ENCODE measurements at places on chromosomes 12 and 14.

DNA sequence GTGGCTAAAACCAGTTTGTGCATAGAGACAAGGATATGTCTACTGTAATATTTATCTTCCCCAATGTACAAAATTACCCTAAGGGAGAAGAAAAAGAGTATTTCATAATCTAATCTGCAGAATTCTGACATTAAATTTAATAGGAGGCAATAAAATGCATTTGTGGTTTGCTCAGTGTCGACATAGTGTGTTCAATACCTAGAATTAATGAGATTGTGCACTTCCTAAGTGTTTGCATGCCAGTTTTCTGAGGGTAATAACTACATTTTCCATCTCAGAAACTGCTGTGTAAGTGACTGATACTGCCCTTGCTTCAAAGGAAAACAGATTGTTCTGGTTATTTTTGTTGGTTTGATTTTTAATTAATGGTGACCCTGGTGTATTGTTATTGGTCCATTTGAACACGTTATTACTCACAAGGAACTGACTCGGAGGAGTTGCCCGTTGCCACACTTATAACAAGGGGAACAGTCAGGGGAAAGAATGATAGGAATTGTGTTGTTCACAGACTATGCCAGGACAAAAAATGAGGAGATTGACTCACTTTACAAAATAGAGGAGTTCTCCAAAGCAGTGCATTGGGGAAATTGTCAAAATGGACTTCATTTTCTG is 960.3 kb upstream of the TMEM132C start:
- no peak for DNase-seq

DNA sequence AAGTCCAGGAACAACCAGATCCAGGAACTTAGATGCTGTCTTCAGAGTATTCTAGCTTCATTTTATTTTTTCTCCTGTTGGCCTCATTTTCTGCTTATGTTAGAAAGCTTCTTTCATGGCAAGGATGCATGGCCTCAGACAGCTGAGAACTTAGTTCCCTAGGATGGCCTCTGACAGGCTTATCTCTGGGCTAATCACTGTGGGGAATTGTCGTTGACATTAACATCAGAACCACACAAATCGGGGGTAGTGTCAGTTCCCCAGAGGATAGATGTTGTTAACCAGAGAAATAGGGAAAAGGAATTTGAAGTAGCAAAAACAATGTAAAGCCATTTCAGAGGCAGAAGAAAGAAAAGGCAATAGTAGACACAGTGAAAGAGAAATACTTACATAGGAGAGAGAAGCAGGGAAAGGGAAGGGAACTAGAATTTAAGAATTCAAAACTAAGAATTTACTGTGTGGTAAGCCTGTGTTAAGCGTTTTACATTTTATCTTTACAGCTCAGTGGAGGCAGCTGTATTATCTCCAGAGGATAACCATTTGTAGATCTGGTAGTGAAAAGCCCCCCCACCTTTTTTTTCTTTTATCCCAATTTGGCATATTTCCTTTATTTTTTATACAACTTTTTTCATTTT is 21.8 kb downstream of the FUT8 start:
- DNase-seq, result no peak

GRCh38 chr12:84056-84455 is 17.5 kb downstream of the IQSEC3 start:
- DNase-seq, result no peak

- no peak for DNase-seq
These were observed 36.1 kb downstream of the NCOR2 start for GRCh38 chr12:124531281-124531745.

DNA sequence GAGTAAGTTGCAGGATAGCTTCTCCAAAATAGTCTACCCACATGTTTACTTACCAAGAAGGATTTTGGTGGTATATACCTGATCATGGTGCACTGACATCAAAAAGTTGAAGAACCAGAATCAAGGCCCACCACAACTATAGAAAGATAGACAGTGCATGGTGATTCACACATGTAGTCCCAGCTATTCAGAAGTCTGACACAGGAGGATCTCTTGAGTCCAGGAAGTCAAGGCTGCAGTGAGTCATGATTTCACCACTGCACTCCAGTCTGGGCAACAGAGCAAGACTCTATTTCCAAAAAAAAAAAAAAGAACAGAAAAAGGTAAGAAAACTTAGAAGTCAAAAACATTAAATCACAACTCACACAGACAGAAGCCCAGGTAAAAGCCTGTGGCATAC is 422.2 kb upstream of the FOXG1 start:
- DNase-seq, result peak; percentile 6

DNA sequence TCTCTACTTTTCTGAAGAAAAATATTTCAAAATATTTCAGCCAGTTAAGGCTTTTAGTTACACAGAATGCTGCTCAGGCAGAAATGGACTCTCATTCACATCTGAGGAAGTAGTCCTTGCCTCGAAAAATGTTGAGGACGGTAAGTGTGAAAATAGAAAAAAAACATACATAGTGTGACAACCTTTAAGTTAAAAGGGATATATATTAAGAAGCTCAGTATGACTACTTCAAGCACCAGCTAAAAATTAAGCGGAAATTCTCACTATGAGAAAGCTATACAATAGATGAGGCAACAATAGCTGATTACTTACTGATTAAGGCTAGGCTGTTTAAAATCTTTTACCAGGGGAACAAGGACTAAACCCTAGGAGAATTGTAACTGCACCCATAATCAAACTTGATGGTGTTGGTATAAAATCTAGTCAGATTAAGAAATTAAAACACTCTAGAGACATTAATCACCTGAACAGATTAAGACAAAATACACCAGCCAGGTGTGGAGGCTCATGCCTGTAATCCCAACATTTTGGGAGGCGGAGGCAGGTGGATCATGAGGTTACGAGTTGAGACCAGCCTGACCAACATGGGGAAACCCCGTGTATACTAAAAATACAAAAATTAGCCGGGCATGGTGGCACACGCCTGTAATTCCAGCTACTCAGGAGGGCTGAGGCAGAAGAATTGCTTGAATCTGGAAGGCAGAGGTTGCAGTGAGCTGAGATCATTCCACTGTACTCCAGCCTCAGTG is 53.9 kb downstream of the HNRNPC start:
- no peak for DNase-seq

DNA sequence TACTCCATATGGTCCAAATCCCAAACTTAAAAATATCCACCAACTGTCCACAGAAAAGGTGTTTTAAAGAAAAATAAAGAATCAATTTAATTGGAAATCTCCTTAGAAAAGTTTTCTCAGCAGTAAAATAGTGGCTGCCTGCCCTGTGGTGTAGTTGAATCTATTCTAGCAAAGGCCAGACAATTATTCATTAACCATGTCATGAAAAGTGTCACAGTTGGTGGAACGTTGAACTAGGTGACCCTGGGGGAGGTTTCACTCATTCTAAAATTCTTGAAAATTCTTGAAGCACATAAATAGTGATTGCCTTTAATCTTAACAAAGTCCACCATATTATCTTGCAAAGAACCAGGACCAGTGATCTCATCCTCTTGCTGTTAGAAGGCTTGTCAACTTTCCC is 78.4 kb upstream of the GZMB start:
- no peak for DNase-seq

DNA sequence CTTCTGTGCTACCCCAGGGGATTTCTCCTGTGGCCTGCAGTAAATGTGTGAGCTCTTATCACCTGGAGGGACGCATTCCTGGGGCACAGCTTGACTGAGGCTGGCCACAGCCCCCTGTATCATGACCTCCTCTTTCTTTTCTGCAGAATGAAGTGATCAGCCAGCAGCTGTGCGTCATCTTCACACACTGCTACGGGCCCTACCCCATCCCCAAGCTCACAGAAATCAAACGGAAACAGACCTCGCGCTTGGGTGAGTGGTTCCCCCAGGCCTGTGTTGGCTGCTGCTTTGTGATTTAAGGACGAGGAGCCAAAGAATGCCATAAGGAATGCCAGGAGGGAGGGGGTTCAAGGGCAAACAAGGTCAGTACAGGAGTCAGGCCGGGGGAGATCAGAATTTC is 50.5 kb upstream of the PWP1 start:
- DNase-seq, result no peak

GRCh38 chr12:70005864-70006618 is 181.0 kb downstream of the MYRFL start:
- DNase-seq, result no peak

- no peak for DNase-seq
These were observed 84.1 kb upstream of the SLC38A2 start for GRCh38 chr12:46456356-46457334.

- DNase-seq, result no peak
These were observed 1262.9 kb downstream of the TMEM121 start for GRCh38 chr14:106789318-106789717.

- no peak for DNase-seq
These were observed 380.4 kb upstream of the CCDC196 start for GRCh38 chr14:66105815-66106214.

GRCh38 chr12:70244409-70244808 is 1.2 kb downstream of the CNOT2 start:
- no peak for DNase-seq

DNA sequence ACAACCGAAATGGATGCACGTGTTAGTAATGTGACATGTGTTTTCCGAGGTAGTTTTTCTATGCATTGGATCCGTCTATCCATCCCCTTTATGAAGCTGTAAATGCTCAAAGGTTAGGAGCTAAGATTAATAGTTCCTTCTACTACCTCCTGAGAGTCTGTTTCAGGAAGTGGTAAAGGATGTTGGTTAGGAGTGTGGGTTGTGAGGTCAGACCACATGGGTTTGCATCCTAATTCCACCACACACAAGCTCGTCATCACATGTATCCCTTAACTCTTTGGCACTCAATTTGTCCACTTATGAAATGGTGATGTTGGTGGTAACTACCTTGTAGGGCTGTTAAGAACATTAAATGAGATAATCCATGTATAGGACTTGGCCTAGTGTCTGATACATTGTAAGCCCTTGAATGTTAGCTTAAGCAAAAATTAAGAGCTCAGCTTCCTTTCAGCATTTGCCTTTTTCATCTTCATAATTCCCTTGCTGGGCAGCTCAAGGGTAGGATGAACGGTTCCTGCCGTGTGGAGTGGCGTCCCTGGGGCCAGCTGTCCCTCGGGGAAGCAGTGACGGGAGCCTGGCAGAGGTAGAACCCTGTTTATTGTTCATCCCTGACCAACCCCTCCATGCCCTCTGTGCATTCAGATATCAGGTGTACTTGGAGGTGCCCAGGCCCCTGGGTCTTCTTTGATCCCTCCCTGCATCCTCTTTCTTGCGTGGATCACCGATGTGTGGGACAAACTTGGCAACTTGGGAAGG is 52.3 kb downstream of the TSPAN9 start:
- DNase-seq, result no peak

GRCh38 chr12:57535764-57536596 is 11.0 kb downstream of the DCTN2 start:
- DNase-seq, result no peak

GRCh38 chr12:27751386-27752047 is 28.5 kb upstream of the KLHL42 start:
- no peak for DNase-seq

DNA sequence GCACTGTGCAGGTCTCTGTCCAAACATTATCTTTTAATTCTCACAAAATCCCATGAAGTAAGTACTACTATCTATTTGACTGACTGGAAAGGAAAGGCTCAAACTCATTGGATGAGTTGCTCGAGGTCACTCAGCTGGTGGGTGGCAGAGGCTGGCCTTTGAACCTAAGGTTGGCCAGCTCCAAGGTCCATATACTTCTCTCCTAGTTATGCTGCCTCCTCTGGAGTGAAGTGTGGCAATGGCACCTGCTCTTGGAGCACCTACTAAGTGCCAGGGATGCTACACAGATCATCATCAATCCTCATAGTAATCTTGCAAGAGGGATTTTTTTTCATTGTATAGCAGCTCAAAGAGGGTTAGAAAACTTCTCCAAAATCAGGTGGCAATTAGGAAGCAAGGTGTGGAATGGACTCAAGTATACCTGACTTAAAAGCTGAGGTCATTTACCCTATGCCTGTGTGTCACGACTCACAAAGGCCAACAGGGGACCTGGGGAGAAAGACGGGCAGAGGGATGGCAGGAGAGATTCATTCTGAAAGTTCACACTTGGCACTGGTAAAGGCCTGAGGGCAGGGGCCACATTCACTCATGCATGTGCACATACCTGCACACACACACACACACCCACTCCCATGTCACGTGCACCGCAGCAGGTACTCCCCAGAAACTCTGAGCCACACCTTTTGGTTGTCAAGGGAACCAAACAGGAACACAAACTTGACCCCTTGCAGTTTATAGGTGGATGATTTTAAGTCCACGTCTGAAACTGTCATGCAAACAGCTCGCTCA is 146.4 kb downstream of the FOXN3 start:
- DNase-seq, result no peak

GRCh38 chr14:52895000-52895399 is 55.9 kb downstream of the FERMT2 start:
- no peak for DNase-seq

- no peak for DNase-seq
These were observed 110.4 kb upstream of the SCAF11 start for GRCh38 chr12:46100551-46101484.

GRCh38 chr12:17528394-17528793 is 561.6 kb downstream of the RERGL start:
- no peak for DNase-seq

DNA sequence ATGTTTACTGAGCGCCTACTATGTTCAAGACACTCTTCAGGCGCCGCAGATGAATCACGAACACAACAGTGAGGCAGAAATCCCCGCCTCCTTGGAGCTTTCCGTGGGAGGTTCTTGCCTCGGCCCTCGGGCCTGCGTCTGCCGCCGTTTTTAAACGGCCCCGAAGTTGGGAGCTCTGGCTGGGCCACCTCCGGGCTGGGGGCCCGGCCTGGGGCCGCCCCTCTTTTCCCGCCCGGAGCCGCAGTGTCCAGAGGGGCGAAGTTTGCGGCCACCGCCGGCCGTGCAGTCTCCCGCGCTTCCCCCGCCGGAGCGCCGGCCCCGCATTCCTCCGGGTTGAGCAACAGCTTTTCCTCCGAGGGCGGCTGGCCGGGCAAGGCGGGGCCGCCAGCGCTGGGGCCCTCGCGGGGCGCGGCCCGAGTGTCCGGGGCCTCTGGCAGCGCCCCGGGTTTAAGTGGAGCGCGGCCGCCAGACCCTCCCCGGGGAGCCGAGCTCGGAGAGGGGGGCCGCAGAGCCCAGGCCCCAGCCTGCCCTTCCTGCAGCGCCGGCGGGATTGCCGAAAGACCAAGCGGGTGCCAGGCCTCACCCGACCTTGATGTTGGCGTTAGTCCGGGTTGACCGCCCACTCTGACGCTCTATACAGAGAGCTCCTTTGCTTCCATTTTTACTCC is 18.7 kb upstream of the CTDSP2 start:
- peak; percentile 70 for DNase-seq

GRCh38 chr12:47736877-47737676 is 11.8 kb upstream of the ENDOU start:
- DNase-seq, result no peak

DNA sequence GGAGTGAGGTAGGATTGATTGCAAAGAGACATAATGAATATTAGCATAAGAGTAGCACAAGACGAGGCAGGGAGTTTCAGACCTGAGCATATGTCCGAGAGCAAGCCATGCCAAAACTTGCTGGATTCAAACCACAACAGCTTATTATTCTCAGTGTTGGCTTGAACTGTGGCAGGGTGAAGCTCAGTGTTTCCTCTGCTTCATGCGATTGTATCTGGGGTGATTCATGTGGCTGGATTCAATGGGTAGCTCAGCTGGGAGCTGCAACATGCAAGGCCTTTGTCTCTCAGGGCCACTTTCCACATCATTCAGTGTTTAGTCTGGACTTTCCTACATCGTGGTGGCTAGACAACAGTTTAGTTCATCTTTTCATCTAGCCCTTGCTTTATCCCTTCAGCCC is 22.1 kb upstream of the E2F7 start:
- DNase-seq, result no peak

- no peak for DNase-seq
These were observed 39.1 kb downstream of the WDR20 start for GRCh38 chr14:102178806-102179205.
